Naive thymus-derived CD8-positive, alpha-beta T cell (primary cell): ENCODE measurements at places on chromosomes 5 and 9.

DNA sequence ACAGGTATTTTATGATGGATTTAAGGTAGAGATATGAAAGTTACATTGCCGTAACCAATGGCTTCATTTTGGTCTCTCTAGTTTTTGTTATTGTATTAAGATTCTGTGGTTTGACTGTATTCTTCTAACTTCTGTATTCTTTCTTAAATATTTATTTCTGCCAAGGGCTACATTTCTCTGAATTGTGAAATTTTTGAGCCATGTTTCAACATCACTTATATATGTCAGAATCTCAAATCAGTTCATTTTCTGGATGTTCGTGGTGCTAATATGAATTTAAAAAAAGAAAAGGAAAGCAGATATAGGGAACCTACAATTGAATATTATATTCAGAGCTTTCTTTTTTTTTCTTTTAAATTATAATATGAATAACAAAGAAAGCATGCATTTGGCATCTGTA is 142.7 kb downstream of the ANXA1 start:
- no peak for DNase-seq

- DNase-seq, result no peak
These were observed 112.0 kb downstream of the DOCK8 start for GRCh38 chr9:326667-327066.

DNA sequence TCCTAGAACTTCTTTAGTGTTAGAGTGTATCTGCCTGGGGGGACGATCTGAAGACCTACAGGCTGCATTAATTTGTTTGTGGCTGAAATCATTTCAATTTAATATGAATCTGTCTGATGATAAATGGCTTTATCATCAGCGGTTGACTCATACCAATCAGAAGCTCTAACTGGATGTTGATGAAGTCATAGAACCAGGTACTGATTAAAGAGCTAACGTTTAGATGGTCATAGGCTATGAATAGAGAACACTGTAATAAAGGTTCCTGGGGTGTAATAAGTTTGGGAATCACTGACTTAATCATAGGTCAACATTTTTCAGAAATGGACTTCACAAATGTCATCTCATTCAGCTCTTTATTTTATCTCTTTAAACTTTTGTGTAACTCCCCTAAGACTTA is 329.9 kb downstream of the MSX2 start:
- no peak for DNase-seq

GRCh38 chr9:95817205-95817604 is 58.3 kb upstream of the ERCC6L2 start:
- no peak for DNase-seq
